ENCODE measurements at places on chromosomes 1 and 21.

GRCh38 chr1:184186167-184186566, 134.6 kb downstream of the TSEN15 start:
- DNase-seq, result no peak

DNA sequence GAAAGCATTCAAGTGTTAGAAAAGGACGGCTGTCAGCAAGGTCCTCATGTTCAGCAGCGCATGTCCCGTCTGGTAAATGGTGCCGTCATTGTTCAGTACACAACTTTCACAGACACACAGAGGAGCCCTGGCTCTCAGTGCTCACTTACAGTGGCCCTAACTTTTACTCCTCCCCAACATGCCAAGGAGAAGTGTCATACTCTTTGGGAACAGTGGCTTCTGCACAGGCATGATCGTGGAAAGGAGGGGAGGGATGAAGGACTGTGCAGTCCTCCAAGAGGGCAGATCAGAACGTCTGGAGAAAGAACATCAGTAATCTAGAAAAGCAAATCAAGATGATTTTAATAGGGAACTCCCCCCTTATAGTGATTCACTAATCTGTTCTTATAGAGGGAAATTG, 3.8 kb upstream of the GRHL3 start:
- no peak for DNase-seq

GRCh38 chr1:186837806-186838205, 9.1 kb downstream of the PLA2G4A start:
- DNase-seq, result no peak

DNA sequence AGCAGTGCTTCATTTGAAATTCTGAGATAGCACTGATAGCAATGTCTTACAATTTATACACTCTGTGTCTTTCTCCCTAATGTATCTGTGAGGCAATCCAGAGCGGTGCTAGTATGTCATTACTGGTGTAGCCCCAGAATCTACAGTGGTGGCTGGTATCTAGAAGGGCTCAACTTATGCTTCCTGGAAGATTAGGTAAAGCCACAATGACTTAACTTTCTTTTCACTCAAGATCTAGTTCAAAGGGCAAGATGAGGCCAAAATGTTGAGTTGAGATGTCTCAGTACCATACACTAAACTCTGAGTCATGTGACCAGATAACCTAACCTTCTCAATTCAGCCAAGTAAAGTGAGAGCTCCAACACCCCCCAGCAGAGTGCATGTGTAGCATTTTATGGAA, 77.5 kb downstream of the PAPPA2 start:
- DNase-seq, result no peak

DNA sequence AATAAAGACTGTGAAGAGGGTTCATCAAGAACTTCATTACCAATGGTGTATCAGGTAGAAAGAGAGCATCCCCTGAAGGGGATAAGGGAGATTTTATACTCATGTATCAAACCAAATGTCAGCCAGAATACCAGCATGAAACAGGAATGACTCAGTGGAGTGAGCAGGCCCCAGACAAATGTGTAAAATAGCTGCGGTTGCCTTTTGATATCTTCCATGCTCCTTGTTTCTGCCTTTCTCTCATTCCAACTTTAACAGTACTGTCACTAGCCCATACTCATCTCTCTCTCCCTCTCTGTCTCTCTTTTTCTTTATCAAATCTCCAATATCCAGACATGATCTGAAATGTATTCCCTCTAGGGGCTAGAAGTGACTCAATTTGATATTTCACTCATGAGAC, 47.8 kb downstream of the GPR88 start:
- DNase-seq, result no peak

GRCh38 chr1:46747683-46748288, 28.9 kb upstream of the EFCAB14 start:
- no peak for DNase-seq

DNA sequence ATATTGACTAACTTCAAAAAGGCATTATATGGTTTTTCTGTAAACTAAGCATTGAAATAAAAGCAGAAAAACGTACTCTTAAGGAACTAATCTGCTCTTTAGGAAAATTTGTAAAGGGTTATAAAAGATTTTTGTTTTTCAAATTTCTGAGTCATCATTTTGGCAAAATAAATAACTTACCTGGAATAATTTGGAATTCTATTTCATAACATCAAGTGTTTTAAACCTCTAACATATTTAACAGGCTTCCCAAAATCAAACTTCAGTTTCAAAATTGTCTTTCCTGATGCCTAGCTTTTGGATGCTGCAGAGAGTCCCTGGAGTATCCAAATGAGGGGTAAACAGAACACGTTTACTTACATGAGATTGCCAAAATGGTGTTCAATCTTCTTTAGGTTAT, 108.5 kb downstream of the COP1 start:
- DNase-seq, result no peak

Measured in CD4-positive, alpha-beta T cell treated with Interleukin-6 at 100 ng/mL for 8 hours (primary cell).